Right renal cortex interstitium (tissue), 3 donors: ENCODE measurements at places on chromosomes 11 and 22. TPM values are rescaled to one million over a fixed set of nuclear protein-coding genes. Genes with fewer than 3 reads are reported as not detected.

The LRRC55 gene
- polyA plus RNA-seq: 6.4 TPM

The RAG2 gene
- polyA plus RNA-seq: 0.32 TPM

The FOLR2 gene
- 9.7 TPM for polyA plus RNA-seq

The SYT13 gene
- 15.2 TPM for polyA plus RNA-seq

The SYT8 gene
- not detected for polyA plus RNA-seq

The TIMM10B gene
- polyA plus RNA-seq: 38.3 TPM

The TTLL1 gene
- 24.2 TPM for polyA plus RNA-seq

The NOX4 gene
- 65.6 TPM for polyA plus RNA-seq

The OR10A2 gene
- polyA plus RNA-seq: not detected

The CRYBB2 gene
- polyA plus RNA-seq: 0.48 TPM

The MUC2 gene
- polyA plus RNA-seq: 0.27 TPM

The RFPL2 gene
- 0.25 TPM for polyA plus RNA-seq

The OR51E2 gene
- polyA plus RNA-seq: 0.52 TPM

The PTPRJ gene
- polyA plus RNA-seq: 25.1 TPM
